ENCODE measurements at places on chromosomes 6 and 20. TPM values are rescaled to one million over a fixed set of nuclear protein-coding genes. Genes with fewer than 3 reads are reported as not detected.

DDX43 gene
- total RNA-seq: not detected

NKX2-4 gene
- total RNA-seq: 0.15 TPM

MAFB gene
- total RNA-seq: 1.0 TPM

LPIN3 gene
- total RNA-seq: 3.8 TPM

GPX5 gene
- total RNA-seq: not detected

HINT3 gene
- 11.7 TPM for total RNA-seq

TCF21 gene
- total RNA-seq: not detected

NFS1 gene
- total RNA-seq: 24.4 TPM

PERP gene
- total RNA-seq: 28.9 TPM

CBLN4 gene
- total RNA-seq: not detected

BPI gene
- total RNA-seq: not detected

ADGRG6 gene
- 2.5 TPM for total RNA-seq

C20orf141 gene
- total RNA-seq: not detected

MTCH1 gene
- total RNA-seq: 200 TPM

HTR1B gene
- total RNA-seq: 0.83 TPM

WFDC10B gene
- not detected for total RNA-seq

Measured in H9 (cell line).